Hematopoietic multipotent progenitor cell treated with erythropoietin and hydrocortisone succinate and interleukin-3 and kit ligand, for 4 days (in vitro differentiated cells): ENCODE measurements at places on chromosomes 4 and X.

GRCh38 chr4:118810991-118811764 is 24.7 kb downstream of the SEC24D start:
- peak; percentile 15 for DNase-seq

DNA sequence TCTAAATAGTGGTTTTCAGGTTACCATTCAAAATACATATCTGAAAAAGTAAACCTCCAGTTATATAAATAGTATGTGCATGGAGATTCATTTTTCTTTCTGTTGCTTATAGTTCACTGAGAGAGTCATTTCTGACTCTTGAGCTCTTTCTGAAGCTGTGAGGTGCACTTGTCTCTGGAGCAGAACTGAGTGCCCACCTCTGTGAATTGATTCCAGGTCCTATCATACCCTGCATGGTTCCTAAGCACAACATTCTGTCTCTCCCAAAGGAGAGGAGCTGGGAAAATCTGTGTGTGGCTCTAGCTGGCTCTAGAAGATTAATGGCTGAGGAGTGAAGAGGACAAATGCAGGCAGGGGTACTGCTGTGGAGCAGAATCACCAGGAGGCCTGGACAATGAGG is 161.6 kb upstream of the HCCS start:
- no peak for DNase-seq

DNA sequence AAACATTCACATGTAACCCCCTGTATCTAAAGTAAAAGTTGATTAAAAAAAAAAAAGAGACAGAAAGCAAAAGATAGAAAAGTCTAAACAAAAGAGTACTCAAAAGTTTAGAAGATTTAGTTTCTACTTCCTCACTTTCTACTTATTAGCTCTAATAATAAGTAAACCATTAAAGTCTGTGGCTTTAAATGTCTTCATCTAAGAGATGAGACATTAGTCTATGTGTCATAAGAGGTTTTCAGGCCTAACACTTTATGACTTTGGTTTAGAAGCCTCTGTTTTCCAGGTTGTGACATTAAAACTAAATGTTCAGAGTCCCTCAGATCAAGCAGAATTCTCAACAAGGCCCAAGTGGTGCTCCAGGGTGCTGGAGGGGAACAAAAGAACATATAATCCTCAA is 42.2 kb upstream of the GUCY1A1 start:
- no peak for DNase-seq

- DNase-seq = peak; percentile 65
Observed at GRCh38 chrX:49106930-49107329, 16.6 kb downstream of the GPKOW start.

DNA sequence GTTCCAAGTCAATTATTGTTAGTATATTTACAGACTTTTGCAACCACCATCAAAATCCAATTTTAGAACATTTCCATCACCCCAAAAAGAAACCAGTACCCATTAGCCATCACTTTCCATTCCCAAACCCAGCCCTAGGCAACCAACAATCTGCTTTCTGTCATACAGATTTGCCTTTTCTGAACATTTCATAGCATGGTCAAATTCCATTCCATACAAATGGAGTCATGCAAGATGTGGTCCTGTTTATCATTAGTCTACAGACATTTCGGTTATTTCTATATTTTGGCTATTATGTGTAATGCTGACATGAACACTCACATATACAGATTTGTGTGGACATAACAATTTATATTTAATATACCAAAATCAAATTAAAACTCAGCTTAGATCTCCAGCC is 508.7 kb downstream of the ZNF674 start:
- no peak for DNase-seq

GRCh38 chr4:10134141-10134540 is 17.5 kb upstream of the WDR1 start:
- DNase-seq = no peak

DNA sequence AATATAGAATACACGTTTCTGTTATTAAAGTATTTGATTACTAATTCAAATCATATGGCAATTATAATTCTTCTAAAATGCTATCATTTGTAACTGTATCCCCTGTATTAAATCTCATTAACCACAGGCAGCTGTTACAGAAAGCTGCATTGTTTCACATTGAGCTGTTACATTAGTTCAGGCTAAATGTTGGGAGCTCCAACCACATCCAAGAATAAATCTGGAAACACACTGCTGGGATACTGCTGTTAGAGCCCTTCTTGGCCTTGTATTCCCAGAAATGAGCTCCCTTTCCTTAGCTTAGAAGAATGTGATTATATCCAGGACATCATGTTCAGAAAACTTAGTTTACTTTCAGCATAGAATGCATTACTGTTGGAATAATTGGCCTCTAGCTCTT is 48.2 kb downstream of the GUCY1B1 start:
- DNase-seq = no peak

DNA sequence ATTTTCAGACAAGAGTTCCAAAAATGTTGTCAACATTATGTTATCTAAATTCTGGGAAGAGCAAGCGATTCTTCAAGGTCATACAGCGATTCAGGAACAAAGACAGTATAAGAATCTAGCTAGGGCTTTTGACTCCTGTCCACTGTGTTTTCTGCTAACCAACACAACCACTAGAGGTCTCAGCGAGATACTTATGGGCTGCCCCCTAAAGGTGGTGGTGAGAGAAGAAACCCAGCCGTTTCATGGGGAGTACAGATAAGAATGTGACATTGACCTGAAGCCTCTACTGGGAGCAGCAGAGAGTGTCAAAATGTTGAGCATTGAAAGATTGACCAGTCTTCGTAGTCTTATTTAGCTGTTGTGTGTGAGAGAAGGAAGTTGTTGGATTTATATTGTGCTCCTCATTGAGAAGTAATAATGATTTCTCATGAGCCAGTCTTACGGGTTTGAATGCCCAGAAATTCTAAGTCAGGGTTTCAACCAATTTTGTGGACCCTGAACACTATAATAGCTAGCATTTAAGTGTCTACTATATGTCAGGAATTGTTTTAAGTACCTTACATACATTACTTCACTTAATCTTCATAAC is 168.3 kb downstream of the SPRY1 start:
- peak; percentile 97 for DNase-seq

DNA sequence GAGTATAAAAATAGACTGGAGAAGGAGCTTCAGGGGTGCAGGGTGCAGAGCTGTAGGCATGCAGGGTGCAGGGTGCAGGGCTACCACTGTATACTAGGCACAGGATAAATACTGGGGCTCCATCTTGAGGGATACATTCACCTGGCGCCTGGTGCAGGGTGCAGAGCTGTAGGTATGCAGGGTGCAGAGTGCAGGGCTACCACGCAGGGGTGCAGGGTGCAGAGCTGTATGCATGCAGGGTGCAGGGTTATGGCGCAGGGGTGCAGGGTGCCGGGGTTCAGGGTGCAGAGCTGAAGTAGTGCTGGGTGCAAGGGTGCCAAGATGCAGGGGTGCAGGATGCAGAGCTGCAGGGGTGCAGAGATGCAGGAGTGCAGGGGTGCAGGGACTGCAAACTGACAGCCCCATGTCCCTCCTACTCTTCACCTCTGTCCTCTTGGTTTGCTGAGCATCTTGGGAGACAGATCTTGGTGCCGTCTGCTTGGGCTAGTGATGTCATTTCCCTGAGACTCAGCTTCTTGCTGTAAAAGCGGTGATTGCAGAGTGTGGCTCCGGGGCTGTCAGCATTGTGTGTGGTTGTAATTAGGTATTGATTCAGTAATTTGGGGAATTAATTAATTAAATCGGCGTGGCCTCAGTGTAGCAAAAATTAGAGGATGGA is 91.2 kb downstream of the ADRA2C start:
- no peak for DNase-seq

- DNase-seq = peak; percentile 21
Observed at GRCh38 chr4:10442976-10443375, 14.2 kb downstream of the ZNF518B start.

DNA sequence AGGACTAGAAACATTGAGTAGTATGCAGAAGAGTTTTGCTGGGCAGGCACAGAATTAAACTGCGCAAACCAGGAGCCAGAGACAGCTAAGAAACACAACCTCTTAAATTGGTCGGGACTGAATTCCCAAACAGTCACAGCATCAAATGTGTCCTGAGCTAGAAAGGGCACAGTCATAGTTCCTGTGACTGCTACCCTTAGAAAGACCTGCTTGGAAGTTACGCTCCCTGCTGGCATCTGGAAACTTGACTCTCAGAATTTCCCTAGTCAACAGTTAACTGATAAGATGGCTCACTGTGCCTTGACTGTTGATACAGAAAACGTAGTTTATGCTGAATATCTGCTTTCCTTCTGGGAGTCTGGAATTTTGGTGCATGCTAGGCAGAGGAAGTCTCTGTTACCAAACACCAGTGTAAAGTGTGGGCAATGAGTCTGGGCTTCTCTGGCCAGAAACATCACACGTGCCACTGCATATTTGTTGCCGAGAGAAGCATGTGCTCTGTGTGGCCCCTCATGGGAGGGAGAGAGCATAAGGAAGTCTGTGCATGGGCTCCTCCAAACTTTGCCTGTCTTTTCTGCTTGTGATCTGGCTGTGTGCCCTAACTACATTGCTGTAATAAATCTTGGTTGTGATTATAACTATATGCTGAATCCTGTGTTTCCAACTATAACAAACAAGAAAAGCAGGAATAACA is 11.6 kb upstream of the EOLA2 start:
- no peak for DNase-seq

- no peak for DNase-seq
Observed at GRCh38 chr4:120723105-120723504, 199.4 kb downstream of the PRDM5 start.

DNA sequence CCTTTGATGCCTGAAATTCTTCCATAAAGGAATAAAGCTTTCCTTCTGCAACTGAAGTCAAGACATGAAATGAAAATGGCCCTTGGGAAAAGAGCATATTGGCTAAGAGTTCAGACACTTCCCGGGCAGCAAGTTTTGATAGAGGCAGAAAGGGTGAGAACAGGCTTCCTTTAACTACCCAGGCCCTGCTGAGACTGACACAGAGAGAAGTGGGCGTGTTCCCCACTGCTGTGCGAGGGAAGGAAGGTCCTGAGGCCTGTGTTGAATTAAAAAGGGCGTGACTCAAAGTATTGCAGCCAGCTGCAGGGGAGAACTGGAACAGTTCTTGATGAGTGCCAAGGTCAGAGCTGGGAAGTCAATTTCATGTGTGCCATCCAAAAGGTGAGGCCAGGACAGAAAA is 33.9 kb upstream of the ADGRG2 start:
- peak; percentile 3 for DNase-seq

GRCh38 chr4:88097781-88098180 is 60.7 kb downstream of the ABCG2 start:
- no peak for DNase-seq

DNA sequence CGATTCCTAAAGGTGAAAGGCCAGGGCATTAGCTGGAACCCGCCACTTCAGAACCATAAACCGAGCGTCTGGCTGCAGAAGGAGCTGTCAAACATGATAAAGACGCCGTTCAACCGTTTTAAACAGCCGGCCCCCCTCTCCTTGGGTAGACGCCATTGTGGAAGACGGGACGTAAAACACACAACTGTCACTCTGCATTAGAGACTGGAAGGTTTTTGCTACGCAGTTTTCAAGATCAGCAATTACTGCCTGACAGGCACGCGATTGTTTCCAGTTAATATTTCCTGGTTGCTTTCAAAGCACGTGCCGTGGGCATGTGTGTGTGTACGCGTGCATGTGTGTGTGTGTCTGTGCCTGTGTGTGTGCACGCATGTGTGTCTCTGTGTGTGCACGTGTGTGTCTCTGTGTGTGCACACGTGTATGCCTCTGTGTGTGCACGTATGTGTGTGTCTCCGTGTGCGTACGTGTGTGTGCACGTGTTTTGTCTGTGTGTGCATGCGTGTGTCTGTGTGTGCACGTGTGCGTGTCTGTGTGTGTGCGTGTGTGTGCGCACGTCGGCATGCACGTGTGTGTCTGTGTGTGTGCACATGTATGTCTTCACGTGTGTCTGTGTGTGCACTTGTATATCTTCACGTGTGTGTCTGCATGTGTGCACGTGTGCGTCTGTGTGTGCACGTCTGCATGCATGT is 48.8 kb downstream of the SHOX start:
- DNase-seq = no peak

- DNase-seq = no peak
Observed at GRCh38 chr4:53309321-53310040, 56.4 kb downstream of the SCFD2 start.

GRCh38 chrX:41664375-41664901 is 24.3 kb upstream of the GPR34 start:
- no peak for DNase-seq

- peak; percentile 35 for DNase-seq
Observed at GRCh38 chr4:171954650-171955049, 141.4 kb downstream of the GALNTL6 start.
